Epithelial cell of proximal tubule (primary cell): ENCODE measurements at places on chromosomes 2 and 18.

DNA sequence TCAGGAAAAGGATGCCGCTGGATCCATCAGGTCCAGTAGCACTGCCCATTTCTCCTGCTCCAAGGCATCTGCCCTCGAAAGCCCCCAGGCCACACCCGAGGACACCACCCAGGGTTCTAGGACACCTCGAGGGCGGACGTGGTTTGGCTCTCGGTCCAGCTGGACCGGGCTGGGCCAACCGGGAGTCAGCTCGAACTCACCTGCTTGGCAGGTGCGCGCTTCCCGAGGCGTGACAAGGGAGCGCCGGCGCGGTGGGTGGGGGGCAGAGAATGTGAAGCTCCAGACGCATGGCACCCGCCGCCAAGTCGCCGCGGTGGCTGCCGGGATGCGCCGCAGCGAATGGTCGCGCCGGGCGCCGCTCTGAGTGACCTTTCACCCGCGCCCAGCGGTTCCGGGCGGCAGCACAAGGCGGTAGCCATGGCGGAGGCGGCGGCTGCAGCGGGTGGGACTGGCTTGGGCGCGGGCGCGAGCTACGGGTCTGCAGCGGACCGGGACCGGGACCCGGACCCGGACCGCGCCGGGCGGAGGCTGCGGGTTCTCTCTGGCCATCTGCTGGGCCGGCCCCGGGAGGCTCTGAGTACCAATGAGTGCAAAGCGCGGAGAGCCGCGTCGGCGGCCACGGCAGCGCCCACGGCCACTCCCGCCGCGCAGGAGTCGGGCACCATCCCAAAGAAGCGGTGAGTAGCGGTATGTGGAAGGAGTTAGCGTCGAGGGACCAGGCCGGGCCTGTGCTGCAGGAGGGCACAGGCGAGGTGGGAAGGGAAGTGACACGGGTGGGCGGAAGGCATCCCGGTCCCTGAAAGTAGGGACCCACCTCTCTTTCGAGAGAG is at the start of gene AGPS:
Gene AGPS, plus strand, starts transcription at position 401 of the 830 bp plus-strand sequence. Its CDS starts 17 bp downstream, at position 418.
- DNase-seq = no peak

GRCh38 chr2:233430081-233430480 is 75.8 kb downstream of the DGKD start:
- no peak for DNase-seq

GRCh38 chr2:20212459-20212870 is 12.5 kb downstream of the SDC1 start:
- no peak for DNase-seq

DNA sequence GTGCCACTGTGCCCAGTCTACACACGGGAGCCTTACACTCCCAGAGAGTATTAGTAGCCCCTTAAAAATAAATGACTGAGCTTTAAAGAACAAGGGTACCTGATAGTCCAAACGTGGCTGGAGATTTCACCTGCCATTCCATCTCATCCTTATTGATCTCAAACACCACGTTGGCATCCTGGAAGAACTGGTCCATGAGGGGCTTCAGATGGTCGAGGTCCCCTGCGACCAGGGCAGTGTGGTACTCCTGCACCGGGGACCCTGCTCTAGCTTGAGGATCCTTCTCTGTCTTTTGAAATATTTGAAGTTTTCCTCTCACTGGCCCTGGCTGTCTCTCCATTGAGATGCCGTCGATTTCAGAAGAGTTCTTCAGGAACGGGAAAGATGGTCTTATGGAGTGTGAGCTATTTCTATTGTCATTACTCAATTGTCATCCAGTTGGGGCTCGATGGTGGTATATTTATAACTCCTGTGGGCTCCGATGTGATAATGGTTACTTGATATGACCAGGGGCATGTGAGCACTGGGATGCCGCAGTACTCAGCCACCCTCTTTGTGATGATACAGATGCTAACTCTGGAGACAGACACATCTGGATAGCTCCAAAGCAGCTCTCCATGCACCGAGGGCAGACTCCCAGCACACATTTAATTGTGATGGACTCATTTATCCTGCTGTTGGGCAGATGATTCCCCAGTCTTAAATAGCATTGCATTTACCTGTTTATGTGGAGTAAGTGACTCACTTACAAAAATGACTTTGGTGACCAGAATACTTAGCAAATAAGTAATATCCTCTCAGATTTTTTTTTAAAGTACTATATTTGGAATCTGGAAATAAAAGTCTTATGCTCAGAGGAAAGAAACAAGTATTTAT is 22.8 kb downstream of the ASB18 start:
- no peak for DNase-seq

DNA sequence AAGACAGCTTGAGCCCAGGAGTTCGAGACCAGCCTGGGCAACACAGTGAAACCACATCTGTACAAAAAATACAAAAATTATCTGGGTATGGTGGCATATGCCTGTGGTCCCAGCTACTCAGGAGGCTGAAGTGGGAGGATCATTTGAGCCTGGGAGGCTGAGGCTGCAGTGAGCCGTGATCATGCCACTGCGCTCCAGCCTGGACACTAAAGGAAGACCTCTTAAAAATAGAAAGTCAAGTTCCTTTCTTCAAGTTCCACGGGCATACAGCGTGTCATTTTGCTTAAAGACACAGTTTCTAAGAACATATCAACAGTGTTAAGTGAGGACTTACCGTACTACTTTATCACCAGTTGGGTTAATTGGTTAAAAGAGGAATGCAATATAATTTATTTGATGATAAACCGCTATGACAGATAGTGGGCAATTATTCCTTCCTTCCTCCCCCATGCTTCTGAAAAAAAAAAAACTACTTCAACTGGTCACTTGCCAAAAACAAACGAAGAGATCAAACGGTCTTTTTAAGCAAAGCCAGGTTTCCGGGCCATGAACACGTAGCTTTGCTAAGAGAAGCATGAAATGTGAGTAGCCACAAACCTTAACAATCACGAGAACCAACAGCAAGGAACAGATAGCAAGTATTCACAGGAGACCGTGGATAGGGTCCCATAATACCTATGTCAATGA is 21.4 kb downstream of the AP1S3 start:
- DNase-seq = peak; percentile 86

DNA sequence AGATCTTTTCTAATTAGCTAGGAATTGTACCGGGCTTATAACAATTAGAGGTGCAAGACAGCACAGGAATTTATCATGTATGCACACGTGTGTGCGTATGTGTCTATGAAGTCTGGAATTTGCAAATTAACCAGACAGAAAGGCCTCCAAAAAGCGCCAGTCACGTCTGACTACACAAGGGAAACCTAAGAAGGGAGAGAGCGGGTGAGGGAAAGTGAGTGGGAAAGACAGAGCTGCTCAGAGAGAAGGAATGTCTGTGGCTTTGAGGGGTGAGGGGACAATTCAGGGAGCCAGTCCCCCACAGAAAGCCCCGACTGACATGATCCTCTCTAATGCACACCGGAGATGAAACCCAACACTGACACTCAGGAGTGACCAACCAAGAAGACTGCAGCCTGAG is 197.7 kb upstream of the SH3BP4 start:
- peak; percentile 38 for DNase-seq

DNA sequence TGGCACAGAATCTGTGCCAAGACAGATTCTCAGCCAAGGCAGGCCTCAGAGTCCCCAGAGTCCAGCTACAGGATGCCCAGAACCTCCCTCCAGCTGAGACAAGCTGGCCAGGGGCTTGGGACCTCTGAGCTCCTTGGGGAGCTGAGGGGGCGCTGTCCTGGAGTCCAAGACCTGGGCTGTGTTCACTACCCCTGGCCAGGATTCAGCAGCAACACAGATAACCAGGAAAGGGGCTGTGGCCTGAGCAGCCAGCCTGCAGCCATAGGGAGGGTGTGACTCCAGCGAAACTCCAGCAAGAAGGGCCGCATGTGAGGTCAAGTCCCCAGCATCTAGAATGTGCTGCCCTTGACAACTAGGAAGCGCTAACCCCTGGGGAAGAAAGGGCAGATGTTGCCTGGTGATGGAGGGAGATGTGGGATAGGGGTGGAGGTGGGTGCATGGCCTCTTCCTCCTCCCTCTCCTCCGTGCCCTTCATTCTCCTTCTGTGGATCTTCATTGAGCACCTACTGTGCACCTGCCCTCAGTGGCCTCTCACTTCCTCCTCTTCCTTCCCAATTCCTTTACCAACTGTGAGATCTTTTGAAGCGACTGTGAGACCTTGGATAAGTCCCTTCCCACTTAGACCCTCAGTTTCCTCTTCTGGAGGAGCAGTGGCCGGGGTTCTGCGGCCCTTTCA is 7.7 kb upstream of the ARID5A start:
- no peak for DNase-seq

- peak; percentile 78 for DNase-seq
Observed at GRCh38 chr2:168097431-168097830, 150.0 kb downstream of the STK39 start.

- no peak for DNase-seq
Observed at GRCh38 chr18:23136326-23137096, 1.2 kb downstream of the CABLES1 start.

DNA sequence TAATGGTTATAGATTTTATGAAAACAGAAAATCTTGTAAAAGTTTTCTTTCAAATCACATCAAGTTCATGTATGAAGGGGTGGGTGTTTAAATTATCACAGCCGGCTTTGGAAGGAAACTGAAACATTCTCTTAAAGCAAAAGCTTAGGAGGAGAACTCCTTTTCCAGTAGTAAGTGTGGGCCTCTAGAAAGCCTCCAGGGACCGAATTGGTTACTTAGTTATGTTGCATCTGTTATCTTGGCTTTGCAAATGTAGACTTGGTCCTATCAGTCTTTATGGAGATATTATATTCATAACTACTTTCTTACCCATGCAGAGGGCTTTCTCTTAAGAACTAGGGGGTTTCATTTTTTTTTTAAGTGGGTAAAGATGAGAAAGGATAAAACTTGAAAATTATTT is 7.4 kb downstream of the NAB1 start:
- DNase-seq = no peak

GRCh38 chr2:240567137-240567871 is 980 bp upstream of the RNPEPL1 start:
- no peak for DNase-seq

- DNase-seq = no peak
Observed at GRCh38 chr2:216073773-216074172, 7.8 kb downstream of the PECR start.

GRCh38 chr2:118078734-118079133 is 9.5 kb upstream of the INSIG2 start:
- DNase-seq = no peak

GRCh38 chr2:239290618-239291474 is 110.0 kb downstream of the HDAC4 start:
- no peak for DNase-seq

GRCh38 chr2:123785332-123785731 is 239.8 kb upstream of the CNTNAP5 start:
- no peak for DNase-seq

DNA sequence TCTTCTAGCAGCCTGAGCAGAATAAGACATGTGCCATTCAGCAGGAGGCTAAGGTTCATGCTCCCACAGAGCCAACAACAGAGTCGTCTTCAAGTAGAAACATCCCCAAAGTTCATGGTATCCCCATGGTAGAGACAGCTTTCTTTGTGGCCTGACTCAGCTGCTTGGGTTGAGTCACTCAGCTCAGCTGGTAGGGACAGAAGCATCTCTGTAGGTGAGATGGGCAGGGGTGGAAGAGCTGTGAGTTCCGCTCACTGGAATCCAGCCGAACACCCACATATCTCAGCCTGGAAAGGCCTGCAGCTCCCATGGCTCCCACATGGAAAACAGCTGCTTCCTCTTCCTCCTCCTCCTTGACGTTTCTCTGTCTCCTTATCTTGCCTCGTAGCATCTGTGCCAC is 792.7 kb downstream of the RNF144A start:
- no peak for DNase-seq

DNA sequence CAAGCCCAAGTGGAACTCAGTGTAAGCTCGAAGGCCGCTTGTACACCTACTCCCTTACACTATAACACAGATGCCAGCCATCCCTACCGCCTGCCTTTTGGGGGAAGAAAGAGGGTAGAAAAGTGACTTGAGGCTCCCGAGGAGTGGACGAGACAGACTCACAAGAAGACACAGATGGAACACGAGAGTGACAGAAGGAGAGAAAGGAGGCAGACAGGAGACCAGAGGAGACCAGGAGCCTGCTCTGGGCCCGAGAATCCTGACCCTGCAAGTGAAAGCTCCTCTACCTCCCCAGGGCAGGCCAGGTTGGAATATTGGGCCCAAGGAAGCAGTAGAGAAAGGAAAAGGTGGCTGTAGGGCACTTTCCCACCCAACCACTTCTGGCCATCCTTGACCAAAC is 23.4 kb upstream of the TNS1 start:
- DNase-seq = no peak

GRCh38 chr18:3444954-3445353 is 5.0 kb upstream of the TGIF1 start:
- DNase-seq = no peak

DNA sequence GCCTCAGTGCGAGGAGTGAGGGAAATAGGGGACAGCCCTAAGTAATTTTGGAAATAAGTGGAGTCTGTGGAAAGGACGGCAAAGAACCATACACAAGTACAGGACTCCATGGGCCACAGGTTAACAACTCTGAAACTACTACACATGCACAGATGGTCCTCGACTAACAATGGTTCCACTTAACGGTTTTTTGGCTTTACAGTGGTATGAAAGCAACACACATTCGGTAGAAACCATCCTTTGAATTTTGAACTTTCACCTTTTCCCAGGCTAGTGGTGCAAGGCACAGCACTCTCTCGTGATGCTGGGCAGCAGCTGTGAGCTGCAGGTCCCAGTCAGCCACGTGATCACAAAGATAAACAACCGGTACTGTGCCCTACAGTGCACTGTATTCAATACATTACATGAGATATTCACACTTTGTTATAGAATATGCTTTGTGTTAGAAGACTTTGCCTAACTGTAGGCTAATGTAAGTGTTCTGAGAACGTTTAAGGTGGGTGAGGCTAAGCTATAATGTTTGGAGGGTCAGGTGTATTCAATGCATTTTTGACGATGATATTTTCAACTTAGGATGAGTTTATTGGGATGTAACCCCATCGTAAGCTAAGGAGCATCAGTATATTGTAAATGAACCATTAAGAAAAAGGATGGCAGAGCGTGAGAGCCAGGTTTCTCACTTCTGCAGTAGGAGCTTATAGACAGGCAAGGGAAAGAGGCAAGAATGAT is 44.6 kb downstream of the TBC1D8 start:
- DNase-seq = no peak

DNA sequence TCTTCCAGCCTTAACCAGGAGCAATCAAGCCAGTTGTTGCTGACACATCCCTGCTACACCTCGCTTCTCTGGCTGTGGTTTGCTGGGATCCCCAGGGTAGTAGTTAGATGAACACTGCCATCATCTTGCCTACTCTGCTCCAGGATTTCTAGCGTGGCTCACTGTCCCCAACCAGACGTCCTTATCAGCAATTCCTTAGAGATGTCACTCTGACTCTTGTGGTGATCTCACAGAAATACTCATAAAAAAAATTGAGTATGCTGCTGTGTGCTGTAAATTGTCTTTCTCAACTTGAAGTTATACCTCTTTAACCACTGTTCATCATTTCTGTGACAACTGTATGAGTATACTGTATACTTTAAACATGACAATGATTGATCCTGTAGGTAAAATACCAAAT is 63.2 kb downstream of the PLCL1 start:
- DNase-seq = no peak
